ENCODE measurements at places on chromosomes 6 and 20. TPM values are rescaled to one million over a fixed set of nuclear protein-coding genes. Genes with fewer than 3 reads are reported as not detected.

RHAG gene
- total RNA-seq, result not detected

ADGRG6 gene
- 28.8 TPM for total RNA-seq

USP49 gene
- 4.3 TPM for total RNA-seq

DNA sequence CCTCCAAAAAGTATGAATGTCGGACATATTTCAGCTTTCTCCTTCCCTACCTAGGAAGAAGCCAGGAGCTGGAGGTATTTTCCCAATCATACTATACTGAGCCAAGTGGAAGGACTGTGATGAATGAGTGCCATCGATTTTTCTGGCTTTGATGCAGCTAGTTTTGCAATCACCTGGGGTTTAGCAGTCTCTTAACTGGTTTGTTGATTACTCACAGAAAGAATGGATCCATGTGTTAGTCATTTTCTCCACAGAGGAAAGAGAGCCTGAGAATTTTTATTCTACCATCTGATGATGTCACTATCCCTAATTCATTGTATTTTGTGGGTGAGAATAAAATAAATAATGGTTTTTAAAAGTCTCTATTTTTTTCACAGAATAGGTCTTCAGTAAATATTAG is 282.9 kb upstream of the RNF217 start:
- no peaks in the 10 kb centered on the region for H3K27me3 ChIP-seq
- peak; percentile 92 for DNase-seq
- H3K4me1 ChIP-seq, result peaks cover 32% of the 10 kb centered on the region

DNA sequence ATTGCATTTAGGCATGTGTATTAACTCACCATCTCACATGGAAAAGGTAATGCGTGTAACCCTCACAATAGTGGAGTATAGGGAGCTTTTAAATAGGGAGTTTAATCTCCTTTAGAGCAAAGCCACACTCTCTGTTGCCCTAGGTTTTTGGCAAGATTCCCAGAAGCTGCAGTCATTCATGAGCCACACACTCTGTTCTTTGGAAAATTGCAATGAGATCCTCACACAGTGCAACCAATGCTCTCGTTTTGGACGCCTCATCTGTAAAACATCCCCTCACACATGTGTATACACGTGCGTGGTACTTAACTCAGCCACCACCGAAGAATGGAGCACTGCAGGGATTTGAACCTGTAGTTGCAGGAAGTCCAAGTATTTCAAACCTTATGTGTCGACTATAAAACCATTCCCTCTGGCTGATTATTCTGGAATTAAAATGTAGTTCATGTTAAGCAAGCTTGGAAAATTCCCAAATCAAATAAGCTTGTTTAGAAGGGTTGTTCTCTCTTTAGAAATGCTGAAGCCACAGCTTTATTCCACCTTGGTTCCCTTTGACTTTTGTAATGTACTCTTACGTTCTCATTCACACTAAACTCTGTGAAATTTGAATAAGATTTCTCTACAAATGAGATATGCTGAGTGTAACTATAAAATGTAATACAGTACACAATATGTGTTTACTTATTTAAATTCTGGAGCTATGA is 489.8 kb upstream of the MANEA start:
- DNase-seq, result peak; percentile 61
- H3K36me3 ChIP-seq, result no peaks in the 10 kb centered on the region
- peaks cover 10% of the 10 kb centered on the region for H3K4me1 ChIP-seq
- H3K4me3 ChIP-seq, result no peak overlapping the region

GRCh38 chr6:80547827-80548226 is 441.4 kb downstream of the BCKDHB start:
- H3K27me3 ChIP-seq, result no peaks in the 10 kb centered on the region
- H3K27ac ChIP-seq, result peak overlapping the region; percentile 68
- H3K4me1 ChIP-seq, result peaks cover 58% of the 10 kb centered on the region

GRCh38 chr6:122491919-122492555 is 20.4 kb upstream of the SERINC1 start:
- H3K36me3 ChIP-seq, result no peaks in the 10 kb centered on the region
- peaks cover 6% of the 10 kb centered on the region for H3K4me1 ChIP-seq
- H3K27ac ChIP-seq, result peak overlapping the region; percentile 2
- no peaks in the 10 kb centered on the region for H3K27me3 ChIP-seq

GRCh38 chr6:137928286-137928685 is 61.2 kb downstream of the TNFAIP3 start:
- H3K36me3 ChIP-seq, result no peaks in the 10 kb centered on the region
- H3K27me3 ChIP-seq, result no peaks in the 10 kb centered on the region
- no peak overlapping the region for H3K4me3 ChIP-seq
- H3K27ac ChIP-seq, result no peak overlapping the region
- DNase-seq, result no peak
- peaks cover 17% of the 10 kb centered on the region for H3K4me1 ChIP-seq

- H3K27me3 ChIP-seq, result peaks cover 9% of the 10 kb centered on the region
- no peak for DNase-seq
- no peaks in the 10 kb centered on the region for H3K36me3 ChIP-seq
- H3K27ac ChIP-seq, result no peak overlapping the region
Measured at GRCh38 chr20:56911946-56912345, 282.8 kb downstream of the TFAP2C start.

- DNase-seq, result peak; percentile 63
- H3K27me3 ChIP-seq, result peaks cover 13% of the 10 kb centered on the region
- H3K4me3 ChIP-seq, result no peak overlapping the region
Measured at GRCh38 chr6:30169658-30170614, 6.6 kb downstream of the TRIM15 start.

- H3K27me3 ChIP-seq, result no peaks in the 10 kb centered on the region
- no peak for DNase-seq
- H3K4me1 ChIP-seq, result peaks cover 9% of the 10 kb centered on the region
- no peaks in the 10 kb centered on the region for H3K36me3 ChIP-seq
Measured at GRCh38 chr20:11799281-11799684, 118.4 kb upstream of the BTBD3 start.

GRCh38 chr20:51553897-51554486 is 11.5 kb upstream of the NFATC2 start:
- no peak overlapping the region for H3K27ac ChIP-seq
- no peaks in the 10 kb centered on the region for H3K36me3 ChIP-seq
- H3K4me1 ChIP-seq, result peaks cover 12% of the 10 kb centered on the region

GRCh38 chr6:163745536-163746400 is 331.2 kb downstream of the QKI start:
- H3K4me3 ChIP-seq, result peak overlapping the region; percentile 13
- no peaks in the 10 kb centered on the region for H3K27me3 ChIP-seq
- H3K36me3 ChIP-seq, result no peaks in the 10 kb centered on the region
- H3K4me1 ChIP-seq, result peaks cover 13% of the 10 kb centered on the region

- H3K27ac ChIP-seq, result no peak overlapping the region
- H3K36me3 ChIP-seq, result peaks cover 5% of the 10 kb centered on the region
- H3K27me3 ChIP-seq, result no peaks in the 10 kb centered on the region
- H3K4me1 ChIP-seq, result no peaks in the 10 kb centered on the region
- no peak overlapping the region for H3K4me3 ChIP-seq
- no peak for DNase-seq
Measured at GRCh38 chr20:41951615-41952014, 333.4 kb upstream of the CHD6 start.

GRCh38 chr6:47344022-47344421 is 34.3 kb upstream of the TNFRSF21 start:
- H3K36me3 ChIP-seq, result peaks cover 6% of the 10 kb centered on the region
- H3K4me3 ChIP-seq, result no peak overlapping the region
- no peaks in the 10 kb centered on the region for H3K4me1 ChIP-seq

All from MCF 10A (cell line).